ENCODE measurements at places on chromosomes 6 and 20.

DNA sequence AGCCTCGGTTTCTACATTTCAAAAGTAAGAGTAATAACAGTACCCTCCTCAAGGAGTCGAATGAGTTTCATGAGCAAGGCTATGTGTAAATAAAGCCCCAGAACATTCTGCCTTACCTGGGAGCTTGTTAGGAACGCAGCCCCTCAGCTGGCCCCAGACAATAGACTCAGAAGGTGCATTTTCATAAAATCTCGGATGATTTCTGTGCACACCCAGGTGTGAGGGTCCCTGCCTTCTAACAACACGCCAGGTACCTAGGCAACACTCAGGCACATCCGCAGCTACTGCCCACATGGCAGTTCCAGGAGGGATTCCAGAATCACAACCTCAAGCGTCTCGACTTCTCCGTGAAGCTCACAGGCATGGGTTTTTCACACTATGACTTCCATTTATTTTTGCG is 226.5 kb upstream of the CDH4 start:
- DNase-seq = no peak

DNA sequence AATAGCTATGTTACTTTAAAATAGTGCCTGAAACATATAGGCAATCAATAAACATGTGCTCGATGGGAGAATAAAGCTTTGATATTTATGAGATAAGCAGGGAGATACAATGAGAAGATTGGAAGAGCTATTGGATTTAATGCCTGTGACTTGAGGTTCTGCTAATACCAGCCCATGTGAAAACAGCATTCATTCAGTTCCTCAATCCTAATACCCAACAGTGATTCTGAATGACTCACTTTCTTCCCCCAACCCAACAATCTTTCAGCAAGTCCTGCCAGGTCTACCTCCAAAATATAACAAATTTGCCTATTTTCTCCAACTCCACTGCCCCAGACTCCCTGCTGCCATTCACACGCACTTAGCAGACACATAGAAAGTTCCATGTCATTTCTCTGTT is 26.6 kb upstream of the KLHL31 start:
- DNase-seq = no peak

- DNase-seq = no peak
Measured at GRCh38 chr20:62577490-62577836, 64.8 kb upstream of the SLCO4A1 start.

GRCh38 chr20:11451793-11452291 is 465.9 kb upstream of the BTBD3 start:
- no peak for DNase-seq

DNA sequence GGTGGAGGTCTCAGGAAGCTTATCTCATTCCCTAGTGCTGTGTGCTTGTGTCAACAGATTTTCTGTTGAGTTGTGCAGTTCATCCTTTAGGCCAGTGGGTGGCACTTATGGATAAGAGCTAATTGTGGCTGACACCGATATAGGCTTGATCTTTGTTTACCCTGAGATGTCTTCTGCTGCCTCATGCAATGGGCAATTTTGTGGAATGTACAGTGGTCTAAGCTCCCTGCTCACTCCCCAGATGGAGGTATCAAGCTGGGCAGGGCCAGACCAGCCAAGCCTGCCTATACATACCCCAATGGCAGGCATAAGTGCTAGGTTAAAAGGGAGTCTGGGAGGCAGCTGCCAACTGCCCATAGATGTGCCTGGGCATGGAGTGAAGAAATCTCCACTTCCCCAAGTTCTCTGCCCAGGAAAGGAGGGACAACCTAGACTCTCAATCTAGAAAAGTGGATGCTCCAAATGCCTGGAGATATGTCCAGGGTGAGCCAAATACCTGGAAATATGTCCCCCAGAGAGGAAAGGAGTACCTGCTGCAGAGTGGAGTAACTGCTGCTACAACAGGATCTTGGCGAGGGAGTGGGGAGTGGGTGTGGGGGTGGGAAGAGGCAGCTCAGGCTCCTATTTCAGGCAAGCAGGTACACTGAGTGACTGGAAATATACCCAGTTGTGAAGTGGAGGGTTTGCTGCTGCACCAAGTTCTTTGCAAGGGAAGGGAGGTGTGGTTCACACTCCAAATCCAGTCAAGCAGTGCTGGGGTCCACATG is 53.2 kb upstream of the ARG1 start:
- peak; percentile 15 for DNase-seq

- DNase-seq = no peak
Measured at GRCh38 chr20:41009946-41010345, 18.7 kb upstream of the TOP1 start.

GRCh38 chr6:35397806-35398418 is 54.2 kb upstream of the FANCE start:
- DNase-seq = no peak

DNA sequence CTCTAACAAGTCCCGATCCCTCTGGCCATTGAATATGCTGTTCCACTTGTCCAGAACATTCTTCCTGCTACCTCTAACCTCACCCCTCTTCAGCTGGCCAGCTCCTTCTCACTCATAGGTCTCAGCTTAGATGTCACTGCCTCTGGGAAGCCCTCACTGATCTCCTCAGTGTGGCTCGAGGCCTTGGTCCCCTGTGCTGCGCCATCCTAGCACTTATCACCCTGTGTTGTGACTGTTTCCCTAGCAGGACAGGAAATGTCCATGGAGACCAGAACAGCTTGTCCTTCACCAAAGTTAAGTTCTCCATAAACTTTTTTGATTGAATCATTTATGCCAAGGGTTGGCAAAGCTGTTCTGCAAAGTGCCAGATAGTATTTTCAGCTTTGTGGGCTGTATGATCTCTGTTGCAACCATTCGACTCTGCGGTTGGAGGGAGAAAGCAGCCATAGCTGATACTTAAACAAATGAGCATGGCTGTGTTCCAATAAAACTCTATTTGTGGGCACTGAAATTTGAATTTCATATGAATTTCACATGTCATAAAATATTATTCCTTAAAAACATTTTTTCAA is 6.5 kb upstream of the BNIP5 start:
- no peak for DNase-seq

GRCh38 chr6:164925681-164926530 is 383.5 kb downstream of the C6orf118 start:
- no peak for DNase-seq

DNA sequence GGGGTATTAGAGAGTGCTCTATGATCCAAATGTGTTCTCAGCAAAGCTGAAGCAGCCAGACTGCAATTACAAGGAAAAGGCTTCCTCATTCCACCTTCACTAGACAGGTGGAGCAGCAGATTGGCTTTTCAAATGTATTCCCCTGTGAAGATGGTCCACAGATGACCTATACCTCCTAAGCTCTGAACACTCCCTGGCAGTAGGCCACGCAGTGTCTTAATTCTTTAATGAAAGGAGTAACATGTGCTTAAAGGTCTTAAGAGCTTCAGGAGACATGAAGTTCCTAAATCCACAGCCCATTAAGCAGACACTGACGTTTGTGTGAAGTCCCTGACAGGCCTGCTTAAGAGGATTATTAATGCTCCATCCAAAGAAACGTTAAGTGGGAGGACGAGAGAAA is 138.9 kb upstream of the NUP153 start:
- DNase-seq = no peak

- no peak for DNase-seq
Measured at GRCh38 chr6:84688141-84688873, 76.1 kb downstream of the TBX18 start.

GRCh38 chr6:127299522-127300240 is 33.0 kb downstream of the RNF146 start:
- DNase-seq = no peak

DNA sequence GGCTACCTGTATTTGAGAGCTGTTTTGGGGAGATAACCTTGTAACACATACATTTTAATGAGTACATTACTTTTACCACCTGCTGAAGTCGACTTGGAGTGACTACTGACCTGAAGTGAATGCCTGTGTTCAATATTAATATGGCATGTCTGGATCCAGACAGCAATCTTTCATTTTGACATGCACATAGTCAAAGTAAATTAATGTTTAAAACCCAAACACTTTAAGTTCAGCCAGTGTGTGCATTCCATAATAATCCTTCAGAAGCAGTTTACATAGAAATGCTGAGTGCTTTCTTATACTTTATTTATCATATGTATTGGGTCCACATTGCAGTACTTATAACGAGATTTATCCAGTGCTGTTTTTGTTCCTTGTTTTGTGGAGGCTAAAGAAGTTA is 38.0 kb downstream of the CDKAL1 start:
- DNase-seq = no peak

GRCh38 chr20:36861875-36862801 is 13.8 kb upstream of the TLDC2 start:
- DNase-seq = no peak

All from stimulated activated CD4-positive, alpha-beta T cell treated with anti-CD3 and anti-CD28 coated beads, TNF-alpha, amount 100 ng/mL, for 4 hours (primary cell).